ENCODE measurements at places on chromosomes 6 and 20.

DNA sequence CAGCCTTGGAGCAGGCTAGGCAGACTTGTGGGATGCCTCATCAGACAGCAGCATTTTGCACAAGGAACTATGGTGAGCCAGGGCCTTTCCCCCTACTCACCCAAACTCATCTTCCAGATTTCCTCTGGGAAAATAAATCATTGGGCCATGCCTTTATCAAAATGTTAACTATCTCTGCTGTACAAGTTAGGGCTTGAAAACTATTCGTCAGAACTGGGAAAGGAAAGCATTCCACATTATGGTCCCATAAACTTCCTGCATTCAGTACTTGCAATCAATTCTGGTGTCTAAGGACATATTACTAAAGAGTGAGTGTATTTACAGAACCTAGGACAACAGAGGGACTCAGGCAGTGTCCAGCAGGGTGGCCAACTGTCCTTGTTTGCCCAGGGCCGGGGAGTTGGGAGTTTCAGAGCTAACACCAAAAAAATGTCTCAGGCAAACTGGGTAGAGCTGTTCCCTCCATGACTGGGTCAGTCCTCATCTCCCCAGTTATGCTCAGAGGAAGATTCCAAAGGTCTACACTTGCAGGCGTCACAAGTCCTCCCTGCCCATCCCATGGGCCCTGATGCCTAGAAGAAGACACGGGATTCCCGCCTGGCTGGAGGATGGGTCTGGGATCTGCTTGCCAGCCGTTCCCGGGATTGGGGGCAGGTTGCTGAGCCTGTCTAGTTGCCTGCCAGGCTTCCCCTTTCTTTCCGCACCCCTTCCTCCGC lies 72.2 kb downstream of the SLC22A3 start:
- no peak for DNase-seq

DNA sequence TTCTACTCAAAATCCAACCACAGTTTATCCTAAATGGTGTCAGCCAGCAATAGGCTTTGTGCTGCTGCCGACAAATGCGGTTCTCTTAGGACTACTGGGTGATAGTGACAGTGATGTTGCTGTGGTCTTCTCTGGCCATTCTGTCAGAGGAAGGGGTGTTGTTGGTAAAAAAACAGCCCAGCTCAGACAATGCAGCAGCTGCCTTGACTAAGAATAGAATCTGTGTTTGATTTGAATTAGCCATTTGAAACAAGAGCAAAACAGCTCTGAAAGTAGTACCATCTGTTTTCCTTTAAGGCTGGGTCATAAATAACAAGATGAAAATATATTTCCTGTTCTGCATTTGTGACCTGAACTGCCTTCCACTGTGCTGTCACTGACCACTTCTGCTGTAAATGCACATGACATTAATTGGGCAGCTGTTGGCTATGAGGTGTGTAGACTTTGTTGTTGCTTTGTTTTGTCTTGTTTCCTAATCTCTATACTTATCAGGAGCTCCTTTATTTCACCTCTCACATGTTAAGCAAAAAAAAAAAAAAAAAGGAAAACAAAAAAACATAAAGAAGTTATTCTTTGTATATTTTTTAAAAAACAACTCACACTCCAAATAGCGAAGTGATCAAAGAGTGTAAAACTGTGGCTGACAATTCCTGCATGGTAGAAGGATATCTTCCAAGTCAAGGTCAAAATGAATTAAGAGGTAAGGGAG lies 497.8 kb upstream of the ARID1B start:
- DNase-seq = peak; percentile 91

DNA sequence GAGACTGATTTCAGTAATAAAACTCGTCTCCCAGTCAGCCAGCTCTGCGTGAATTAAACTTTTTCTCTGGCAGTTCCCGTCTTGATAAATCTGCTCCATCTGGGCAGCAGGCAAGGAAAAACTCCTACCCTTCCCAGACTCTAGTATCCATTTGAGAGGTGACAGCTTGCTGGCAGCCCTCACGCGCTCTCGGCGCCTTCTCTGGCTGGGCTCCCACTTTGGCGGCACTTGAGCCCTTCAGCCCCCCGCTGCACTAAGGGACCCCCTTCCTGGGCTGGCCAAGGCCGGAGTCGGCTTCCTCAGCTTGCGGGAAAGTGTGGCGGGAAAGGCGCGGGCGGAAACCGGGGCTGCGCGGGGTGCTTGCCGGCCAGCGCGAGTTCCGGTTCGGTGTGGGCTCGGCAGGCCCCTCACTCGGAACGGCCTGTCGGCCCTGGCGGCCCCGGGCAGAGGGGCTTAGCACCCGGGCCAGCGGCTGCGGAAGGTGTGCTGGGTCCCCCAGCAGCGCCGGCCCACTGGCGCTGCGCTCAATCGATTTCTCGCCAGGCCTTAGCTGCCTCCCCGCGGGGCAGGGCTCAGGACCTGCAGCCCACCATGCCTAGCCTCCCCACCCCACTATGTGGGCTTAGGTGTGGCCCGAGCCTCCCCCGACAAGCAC lies 21.8 kb upstream of the GMPR start:
- DNase-seq = no peak

DNA sequence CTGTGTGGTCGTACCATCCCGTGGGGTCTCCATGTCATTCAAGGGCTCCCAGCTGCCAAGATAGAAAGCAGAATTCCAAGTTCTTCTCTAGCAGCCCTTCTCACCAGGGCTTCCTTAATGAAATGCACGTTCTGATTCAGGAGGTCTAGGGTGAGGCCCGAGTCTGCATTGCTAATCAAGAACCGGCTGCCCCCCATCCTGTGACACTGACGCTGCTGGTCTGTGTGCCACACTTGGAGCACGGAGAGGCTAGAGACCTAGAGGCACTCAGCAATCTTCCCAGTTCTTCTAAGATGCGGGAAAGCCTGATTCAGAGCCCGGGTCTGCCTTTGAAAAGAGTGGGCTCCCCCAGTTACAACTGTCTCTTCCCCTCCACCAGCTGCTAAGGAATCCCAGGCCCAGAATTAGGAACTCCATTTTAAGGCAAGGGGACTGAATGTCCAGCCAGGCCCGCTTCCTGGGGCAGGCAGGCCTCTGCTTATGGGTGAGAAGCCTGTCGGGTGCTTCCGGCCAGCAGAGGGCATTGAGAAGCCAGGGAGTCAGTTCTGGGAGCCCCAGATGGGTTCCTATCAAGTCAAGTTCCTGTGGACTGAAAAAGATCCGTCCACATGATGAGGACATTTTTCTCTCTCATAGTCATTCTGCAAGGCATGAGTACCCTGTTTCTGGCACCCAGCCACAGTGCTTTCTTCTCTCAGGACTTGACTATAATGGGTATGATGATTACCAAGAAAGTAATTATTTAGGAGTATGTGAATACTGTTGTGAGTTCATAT lies 69.8 kb upstream of the RIN2 start:
- no peak for DNase-seq

- DNase-seq = no peak
Observed at GRCh38 chr6:124055963-124056362, 252.3 kb downstream of the NKAIN2 start.

- no peak for DNase-seq
Observed at GRCh38 chr6:39870950-39871349, 63.3 kb downstream of the MOCS1 start.

DNA sequence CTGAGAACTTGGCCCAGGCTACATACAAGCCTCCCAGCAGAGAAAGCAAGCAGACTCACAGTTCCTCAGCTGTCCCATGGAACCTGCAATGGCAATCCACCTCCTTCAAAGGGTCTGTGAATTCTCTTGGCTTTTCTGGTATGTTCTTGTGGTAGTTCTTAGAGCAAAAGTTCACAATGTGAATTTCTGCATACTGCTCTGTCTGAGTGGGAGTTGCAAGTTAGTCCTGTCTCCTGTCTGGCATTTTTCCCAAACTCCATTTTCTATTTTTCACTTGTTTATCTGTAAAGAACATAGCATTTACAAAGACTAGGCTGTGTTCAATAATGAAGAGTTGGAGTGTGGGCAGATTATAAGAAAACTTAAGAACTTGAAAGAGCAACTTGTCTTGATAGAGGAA lies 269.9 kb downstream of the BCKDHB start:
- DNase-seq = no peak

- no peak for DNase-seq
Observed at GRCh38 chr20:31943052-31943471, 8.8 kb downstream of the PDRG1 start.

- DNase-seq = no peak
Observed at GRCh38 chr6:53857318-53858094, 62.7 kb downstream of the LRRC1 start.

DNA sequence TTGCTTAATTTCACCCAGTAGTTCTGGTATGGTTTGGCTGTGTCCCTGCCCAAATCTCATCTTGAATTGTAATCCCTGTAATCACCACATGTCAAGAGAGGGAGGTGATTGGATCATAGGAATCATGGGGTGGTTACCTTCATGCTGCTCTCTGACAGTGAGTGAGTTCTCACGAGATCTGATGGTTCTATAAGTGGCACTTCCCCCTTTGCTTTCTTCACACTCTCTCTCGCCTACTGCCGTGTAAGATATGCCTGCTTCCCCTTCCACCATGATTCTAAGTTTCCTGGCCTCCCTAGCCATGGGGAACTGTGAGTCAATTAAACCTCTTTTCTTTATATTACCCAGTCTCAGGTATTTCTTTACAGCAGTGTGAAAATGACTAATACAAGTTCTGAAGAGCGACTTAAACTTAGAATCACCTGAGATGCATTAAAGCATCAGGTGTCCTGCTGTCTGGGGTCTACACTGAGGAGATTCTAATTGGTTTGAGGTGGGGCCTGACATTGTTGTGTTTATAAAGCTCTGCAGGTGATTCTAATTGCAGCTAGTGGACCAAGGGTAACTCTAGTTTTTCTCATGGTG lies 82.1 kb upstream of the DTNBP1 start:
- no peak for DNase-seq

- DNase-seq = no peak
Observed at GRCh38 chr20:10077081-10077471, 42.3 kb downstream of the ANKEF1 start.

DNA sequence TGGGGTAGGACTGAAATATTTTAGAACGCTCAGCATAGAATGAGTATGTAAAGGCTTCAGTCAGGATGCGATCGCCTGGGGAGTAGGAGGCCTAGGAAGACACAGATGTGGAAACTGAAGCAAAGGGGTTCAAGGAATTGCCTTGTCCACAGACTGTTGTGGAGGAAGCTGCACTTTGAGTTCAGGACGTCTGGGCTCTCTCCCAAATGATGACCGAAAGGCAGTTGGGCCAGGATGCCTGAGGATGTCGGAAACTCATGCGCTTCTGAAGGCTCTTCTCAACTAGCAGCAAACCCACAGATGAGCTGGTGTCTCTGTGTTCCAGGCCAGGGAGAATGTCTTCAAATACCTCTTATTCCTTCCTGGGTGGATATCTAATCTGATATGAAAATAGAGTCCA lies 146.2 kb upstream of the SULF2 start:
- no peak for DNase-seq

- no peak for DNase-seq
Observed at GRCh38 chr6:167275436-167275835, 15.7 kb upstream of the UNC93A start.

DNA sequence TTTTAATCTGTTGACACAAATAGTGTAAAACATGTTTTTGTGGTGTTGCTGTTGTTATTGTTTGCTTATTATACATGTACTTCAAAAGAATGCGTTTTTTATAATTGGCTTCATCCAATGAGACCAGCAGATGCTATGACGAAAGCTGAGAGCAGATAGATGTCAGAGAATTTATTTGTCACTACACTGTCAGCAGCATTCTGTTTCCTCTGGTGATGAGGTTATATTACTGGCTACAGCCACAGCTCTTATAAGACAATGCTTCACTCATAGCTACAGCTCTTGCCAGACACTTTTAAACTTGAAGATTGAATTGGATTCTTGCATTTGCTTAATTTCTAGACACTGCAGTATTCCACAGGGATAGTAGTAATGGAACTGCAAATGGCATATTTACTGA lies 860.5 kb downstream of the TBC1D32 start:
- DNase-seq = no peak

DNA sequence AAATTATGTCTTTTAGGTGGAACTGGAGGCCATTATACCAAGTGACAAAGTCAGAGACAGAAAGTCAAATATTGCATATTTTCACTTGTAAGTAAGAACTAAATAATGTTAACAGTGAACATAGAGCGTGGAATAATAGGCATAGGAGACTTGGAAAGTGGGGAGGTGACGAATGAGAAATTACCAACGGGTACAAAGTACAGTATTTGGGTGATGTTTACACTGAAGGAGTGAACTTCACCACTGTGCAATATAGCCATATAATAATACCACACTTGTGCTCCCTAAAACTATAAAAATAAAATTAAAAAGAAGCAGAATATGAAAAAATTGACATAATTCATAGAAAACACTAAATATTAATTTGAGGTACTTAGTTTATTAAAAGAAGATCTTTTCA lies 14.9 kb downstream of the EYS start:
- DNase-seq = no peak

GRCh38 chr6:15089569-15090144 lies 156.2 kb upstream of the JARID2 start:
- DNase-seq = peak; percentile 94

DNA sequence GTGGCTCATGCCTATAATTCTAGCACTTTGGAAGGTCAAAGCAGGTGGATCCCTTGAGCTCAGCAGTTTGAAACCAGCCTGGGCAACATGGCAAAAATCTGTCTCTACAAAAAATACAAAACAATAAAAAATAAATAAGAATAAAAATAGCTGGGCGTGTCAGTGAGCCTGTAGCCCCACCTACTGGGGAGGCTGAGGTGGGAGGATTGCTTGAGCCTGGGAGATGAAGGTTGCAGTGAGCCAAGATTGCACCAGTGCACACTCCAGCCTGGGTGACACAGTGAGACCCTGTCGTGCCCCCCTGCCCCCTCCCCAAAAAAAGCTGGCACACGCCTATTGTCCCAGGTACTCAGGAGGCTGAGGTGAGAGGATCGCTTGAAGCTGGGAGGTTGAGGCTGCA lies 35.1 kb upstream of the SRPK1 start:
- no peak for DNase-seq

DNA sequence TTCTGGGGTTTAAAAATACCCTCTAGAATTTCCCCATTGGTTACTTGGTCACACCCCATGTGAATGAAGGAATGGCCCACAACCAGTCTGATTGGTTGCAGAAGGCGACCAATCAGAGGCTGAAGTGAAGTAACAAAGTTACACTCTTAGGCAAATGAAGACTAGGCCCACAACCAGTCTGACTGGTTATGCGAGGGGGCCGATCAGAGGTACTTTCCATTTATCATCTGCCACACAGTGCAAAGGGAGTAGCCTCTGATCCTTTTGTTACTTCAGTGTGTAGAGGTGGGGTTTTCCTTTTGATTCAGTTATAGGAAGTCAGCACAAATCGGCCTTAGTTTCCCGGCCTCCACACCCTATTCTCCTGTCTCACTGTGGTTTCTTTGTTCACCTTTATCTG lies 61.2 kb upstream of the SGK1 start:
- no peak for DNase-seq

Measured in SK-N-DZ (cell line).